Left colon (tissue), 2 donors: ENCODE measurements at places on chromosomes 2 and 18. TPM values are rescaled to one million over a fixed set of nuclear protein-coding genes. Genes with fewer than 3 reads are reported as not detected.

The MTLN gene
- 45.8 TPM for total RNA-seq

The DUSP2 gene
- 1.7 TPM for total RNA-seq

The SCN3A gene
- 0.43 TPM for total RNA-seq

The NDUFS1 gene
- total RNA-seq: 169 TPM

The TLX2 gene
- 0.56 TPM for total RNA-seq

The CIDEA gene
- total RNA-seq: not detected

The SPHKAP gene
- not detected for total RNA-seq

The CLIP4 gene
- total RNA-seq: 7.3 TPM

The IL36A gene
- not detected for total RNA-seq

The C18orf32 gene
- 63.1 TPM for total RNA-seq

The FSHR gene
- total RNA-seq: not detected

The MBP gene
- total RNA-seq: 48.5 TPM

The RNMT gene
- 12.6 TPM for total RNA-seq

The PLCL1 gene
- total RNA-seq: 3.0 TPM
